ENCODE measurements at places on chromosomes 12 and 14. TPM values are rescaled to one million over a fixed set of nuclear protein-coding genes. Genes with fewer than 3 reads are reported as not detected.
A peak's percentile ranks its signal among the peaks of the same experiment; 100 is the strongest.

GRCh38 chr14:29897181-29897580, 30.5 kb downstream of the PRKD1 start:
- no peak for DNase-seq

DNA sequence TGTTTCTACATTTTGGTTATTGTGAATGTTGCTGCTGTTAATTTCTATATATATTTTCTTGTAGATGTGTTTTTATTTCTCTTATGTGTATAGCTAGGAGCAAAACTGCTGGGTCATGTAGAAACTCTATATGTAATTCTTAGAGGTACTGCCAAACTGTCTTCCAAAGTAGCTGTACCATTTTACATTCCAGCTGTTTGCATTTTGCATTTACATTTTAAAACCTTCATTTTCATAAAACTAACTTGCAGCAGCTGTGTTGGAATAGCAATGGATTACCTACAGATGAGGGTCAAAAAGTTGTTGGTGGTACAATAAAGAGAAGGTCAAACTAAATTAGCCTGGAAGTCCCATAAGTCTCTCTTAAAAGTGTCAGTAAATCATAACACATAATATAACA, 1109.7 kb downstream of the FLRT2 start:
- DNase-seq, result no peak

- DNase-seq, result no peak
These were observed 149.3 kb downstream of the ATP23 start for GRCh38 chr12:58090685-58091084.

The TMPRSS12 gene
- total RNA-seq, result not detected

DNA sequence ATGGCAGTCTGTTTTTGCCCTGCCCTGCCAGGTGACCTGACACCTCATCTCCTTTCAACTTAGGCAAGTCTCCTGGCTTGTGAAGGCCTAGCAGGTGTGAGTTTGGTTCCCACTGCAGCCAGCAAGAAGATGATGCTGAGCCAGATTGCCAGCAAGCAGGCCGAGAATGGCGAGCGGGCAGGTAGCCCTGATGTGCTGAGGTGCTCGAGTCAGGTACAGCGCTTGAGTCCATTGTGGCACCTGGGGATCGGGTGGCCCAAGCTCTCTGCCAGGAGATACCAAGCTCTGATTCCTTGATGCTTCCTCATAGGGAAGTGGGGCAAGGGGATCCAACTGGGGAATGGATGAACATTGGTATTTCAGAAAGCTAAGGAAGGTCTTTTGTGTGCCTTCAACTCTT, 4.1 kb upstream of the CSAD start:
- DNase-seq, result no peak

The TMTC2 gene
- 3.3 TPM for total RNA-seq

The TAS2R8 gene
- total RNA-seq, result not detected

- peak; percentile 48 for DNase-seq
These were observed at the start of gene GPRC5A for GRCh38 chr12:12891080-12891880. Gene GPRC5A, plus strand, starts transcription at chr12:12891562. Its CDS starts 16,688 bp downstream, at chr12:12908250.

DNA sequence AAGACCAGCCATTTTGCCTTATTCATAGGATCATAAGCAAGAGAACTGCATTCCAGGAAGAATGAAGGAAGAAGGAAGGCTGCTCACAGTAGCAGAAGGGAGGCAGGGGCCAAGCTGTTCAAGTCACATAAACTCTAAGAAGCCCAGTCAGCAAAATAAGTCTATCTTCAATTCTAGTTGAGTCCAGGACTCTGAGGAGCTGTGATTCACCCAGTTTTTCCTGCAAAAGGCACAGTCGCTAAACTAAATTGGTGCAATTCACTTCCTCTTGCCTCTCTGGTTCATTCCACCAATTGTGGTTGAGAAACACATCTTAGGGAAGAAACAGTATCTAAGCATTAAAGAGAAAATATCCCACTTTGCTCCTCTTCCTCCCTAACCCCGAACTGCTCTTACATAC, 9.8 kb downstream of the ZNF641 start:
- no peak for DNase-seq

The SYT1 gene
- not detected for total RNA-seq

DNA sequence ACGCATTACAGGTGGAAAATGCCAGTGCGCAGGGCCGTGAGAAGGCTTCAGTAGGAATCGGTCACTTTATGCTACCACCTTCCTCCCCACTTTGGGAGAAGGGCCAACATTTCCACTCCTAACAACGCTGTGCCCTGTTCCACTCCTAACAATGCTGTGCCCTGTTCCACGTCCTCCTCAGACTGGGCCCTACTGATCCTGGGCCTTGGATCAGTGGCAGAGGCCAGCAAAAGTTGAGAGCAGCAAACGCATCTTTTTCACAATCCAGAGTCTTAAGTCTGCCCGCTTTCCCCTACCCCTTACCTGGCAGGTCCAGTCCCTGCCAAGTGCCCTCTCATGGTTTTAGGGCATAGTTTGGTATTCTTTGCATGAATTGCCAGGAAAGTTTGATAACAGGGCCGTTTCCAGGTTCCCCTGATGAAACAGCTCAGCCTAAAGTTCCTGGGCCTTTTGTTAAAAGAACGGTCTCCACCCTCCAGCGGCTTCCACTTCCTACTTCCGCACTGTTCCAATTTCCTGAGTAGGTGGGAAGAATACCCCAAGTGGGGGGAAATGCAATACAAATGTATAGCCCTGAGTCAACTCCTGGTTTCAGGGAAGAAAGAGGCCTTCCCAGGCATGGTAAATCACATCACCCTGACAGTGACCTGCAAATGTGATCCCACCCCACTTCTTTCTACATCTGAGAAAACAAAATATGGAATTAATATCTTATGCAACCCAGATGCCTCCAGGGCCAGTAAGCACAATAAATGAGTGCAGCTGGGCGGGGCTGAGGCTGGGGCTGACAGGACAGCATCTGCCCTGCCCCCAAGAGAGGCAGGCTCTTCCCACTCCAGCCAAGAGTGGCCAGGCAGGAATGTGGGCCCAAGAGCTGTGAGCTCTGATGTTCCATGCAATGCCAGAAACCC, 15.0 kb downstream of the KCTD10 start:
- DNase-seq, result no peak

DNA sequence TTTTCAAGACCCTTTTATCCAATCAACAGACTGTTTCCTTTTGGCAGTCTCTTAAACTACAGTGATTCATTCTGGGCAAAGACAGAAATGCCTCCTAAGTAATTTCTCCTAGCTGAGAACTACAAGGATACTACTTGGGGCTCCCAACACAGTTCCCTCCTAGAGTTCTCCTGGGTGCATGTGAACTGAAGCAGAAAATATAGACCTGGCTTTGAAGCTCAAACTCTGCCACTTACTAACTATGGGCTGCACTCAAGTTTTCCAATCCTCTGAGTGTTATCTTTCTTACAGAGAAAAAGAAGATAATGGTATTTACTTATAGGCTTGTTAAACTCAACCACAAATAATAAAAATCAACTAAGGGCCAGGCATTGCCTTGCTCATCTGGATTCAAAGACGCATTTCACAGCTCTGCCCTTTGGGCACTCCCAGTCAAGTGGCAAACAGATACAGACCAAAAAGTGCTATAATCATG, 97.6 kb downstream of the EFCAB11 start:
- no peak for DNase-seq

GRCh38 chr14:95226801-95227200, 69.5 kb upstream of the DICER1 start:
- DNase-seq, result no peak

DNA sequence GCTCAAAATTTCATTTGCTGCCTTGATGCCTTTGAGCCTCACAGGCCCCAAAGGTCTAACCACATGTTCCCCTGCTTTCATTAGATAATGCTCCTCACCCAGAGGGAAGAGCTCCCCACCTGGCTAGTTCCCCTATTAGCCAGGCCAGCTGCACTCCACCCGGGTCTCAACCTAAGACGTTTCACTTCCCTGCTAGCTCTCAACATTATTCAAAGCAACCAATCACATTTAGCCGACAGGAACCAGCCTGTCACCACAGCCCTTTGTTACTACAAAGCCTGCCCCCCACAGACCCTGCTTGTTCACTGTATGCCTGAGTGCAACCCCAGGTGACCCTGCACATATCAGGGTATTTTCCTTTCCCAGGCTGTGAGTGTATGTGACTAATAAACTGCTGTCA, 78.6 kb downstream of the SLC15A5 start:
- DNase-seq, result no peak

DNA sequence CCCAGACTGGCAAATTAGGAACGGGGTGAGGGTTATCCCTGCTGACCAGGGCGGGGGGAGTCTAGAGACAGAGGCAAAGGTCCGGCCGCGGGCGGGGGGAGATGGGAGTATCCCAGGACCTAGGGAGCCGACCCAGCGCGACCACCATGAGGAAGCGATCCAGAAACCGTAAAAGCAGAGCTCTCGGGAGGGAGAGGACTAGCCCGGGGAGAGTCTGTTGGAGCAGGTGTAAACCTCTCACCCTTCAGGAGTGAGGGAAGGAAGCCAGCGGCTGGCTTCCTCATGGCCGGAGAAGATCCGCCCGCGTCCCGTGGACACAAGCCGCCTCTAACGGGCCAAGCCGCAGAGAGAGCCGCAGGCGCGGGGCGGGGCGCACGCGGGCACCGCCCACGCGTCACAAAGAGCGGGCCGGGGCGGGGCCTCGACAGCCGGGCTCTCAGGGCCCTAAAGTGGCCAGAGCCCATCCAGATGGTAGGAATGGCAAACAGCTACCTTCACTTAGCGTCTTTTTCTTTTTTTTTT, at the start of gene ACRBP:
Gene ACRBP, minus strand, starts transcription at position 350 of the 522 bp plus-strand sequence. Its CDS starts 66 bp downstream, at position 284.
- DNase-seq, result no peak

DNA sequence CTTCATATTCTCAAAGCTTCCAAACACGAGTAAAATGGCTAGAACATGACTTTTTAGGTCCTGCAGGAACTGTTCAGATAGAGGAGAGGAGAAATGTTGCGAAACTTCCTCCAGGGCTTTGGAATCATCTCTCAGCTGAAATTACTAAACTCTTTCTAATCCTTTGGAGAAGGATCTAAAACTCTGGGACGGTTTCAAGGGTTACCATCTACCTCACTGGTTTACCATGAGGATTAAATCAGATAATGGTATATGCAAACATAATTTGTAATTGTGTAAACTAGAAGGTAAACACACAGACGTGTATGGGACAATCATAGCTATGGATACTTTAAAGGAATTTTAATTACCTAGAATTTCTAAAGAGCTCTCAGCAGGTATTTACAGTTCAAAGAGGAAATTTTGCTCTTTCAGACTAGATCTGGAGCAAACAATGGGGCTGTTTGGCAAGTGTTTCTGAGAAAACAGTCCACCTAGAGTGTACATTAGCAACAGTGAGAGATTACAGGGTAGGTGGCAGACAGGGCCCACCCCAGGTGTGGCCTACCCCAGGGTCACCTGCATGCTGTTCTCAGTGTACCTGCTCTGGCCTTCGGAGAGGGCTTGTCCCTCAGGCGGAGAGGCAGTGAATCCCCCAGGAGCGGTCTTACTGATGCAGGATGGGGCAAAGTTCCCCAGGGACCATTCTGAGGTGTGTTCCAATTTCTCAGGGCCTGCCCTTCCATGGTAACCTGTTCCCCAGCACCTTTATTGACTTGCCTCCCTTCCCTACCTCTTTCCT, 124.7 kb upstream of the MAX start:
- DNase-seq, result no peak

GRCh38 chr14:62187265-62187664, 425.0 kb downstream of the SNAPC1 start:
- no peak for DNase-seq
